ENCODE measurements at places on chromosomes 6 and 20. TPM values are rescaled to one million over a fixed set of nuclear protein-coding genes. Genes with fewer than 3 reads are reported as not detected.

DNA sequence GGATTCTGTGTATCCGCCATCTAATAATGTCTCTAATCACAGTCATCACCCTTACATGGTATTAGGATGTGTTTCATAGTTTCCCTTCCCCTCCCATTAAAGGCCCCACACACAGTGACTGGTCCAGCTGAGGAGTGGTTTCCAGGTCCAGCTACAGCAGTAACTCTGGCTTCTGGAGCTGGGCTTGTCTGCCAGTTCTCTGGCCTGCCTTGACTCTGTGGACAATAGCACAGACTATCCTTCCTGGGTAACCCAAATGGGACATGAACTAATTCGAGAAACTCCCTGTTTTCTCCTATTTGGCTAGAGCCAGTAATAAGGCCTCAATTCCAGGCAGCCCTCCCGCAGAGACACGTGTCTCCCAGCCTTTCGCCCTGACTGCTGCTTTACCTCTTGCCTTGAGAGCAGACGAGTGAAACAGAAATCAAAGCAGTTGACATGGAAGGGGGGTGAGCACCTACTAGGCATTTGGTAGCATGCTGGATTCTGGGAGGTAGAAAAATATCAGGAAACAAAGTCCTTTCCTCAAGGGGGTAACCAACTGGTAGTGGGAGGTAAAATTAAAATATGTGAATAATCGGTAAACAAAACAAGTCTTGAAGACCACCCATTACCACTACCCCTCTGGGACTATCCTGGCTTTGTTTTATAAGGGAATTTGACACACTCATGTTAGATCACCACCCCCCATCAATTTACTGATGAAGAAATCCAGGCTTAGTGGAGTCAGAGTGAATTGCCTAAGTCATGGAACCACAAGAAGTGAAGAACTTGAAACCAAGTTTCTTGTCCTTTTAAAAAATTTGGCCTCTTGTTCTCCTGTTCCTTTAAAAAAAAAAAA is 1.2 kb downstream of the TRAF3IP2 start:
- peak; percentile 73 for DNase-seq

DNA sequence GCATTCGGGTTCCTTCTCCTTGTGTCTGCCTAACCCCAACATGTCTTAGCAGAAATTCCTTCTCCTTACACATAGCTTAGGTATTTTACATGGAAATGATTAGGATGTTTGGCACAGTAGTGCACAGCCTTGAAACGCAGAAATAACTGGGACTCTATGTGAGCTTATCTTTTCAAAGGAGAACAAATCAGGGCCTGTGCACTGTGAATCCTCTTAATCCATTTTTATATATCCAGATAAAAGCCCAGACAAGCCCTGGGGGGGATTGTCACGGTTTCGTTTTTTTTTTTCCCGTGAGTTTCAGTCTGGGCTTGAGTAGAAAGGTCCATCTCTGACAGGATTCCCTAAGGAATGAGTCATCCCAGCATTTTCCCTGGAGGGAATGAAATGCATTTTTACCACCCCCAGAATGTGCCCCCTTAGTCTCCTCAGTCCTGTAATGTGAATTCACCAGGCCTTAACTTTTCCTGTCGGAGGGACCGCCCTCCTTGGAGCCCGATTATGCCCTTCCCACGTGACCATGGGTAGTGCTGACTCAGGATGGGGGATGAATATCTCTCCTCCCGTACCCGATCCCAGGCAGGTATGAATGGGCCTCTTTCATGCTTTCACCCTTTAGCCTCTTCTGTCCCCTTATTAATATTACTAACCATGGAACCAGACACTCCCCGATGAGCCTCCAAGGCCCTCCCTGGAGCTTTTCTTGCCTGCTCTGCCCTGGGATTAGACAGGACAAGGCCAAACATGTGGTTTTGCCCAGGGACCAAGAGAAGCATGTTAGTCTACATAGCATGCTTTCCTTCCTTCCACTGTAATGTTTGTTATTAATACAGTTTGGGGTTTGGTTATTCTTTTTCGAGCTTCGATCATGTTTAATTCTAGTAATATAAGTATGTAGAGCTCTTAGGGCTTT is 23.9 kb upstream of the NAA20 start:
- peak; percentile 96 for DNase-seq

DNA sequence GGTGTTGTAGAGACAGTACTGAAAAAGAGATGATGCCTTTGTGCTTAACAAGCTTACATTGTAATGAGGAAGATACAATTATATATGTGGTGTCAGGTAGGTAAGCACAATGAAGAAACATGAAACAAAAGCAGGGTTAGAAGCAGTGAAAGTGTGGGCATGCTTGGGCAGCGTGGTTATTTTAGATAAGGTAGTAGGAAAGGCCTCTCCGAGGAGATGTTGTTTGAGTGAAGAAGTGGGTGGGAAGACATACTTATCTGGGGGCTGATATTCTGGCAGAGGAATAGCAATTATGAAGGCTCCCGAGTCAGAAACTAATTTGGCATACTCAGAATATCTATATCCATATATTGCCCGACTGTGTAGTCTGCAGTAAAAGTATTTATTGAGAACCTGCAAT is 4.7 kb downstream of the CDKAL1 start:
- no peak for DNase-seq

- no peak for DNase-seq
Observed at GRCh38 chr6:14731611-14732010, 514.3 kb upstream of the JARID2 start.

DNA sequence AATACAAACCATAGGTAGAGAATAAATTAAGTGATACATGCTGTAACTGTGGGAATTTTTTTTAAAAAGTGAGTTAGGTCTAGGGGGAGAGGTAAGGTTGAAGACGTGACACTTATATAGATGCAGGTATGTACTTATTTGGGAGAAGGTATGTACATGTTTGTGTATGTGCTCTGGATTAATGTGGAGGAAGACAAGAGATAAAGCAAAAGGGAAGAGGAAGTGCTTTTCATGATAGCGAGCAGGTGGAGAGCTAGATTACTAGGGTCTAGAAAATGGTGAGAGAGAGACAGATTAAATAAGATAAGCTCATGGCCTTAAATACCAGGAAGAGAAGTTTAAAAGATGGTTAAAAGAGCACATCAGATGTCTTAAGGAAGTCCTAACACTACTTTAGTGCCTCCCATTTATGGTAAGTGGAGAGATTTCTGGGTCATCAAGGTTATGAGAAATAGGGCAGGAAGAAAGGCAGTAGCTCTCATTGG is 92.5 kb downstream of the MAN1A1 start:
- DNase-seq = no peak

- peak; percentile 71 for DNase-seq
Observed at GRCh38 chr20:33992145-33992922, 1.4 kb upstream of the RALY start.

The SEC63 gene
- 19.7 TPM for total RNA-seq

The SLC52A3 gene
- total RNA-seq = 0.26 TPM

The HDGFL1 gene
- total RNA-seq = not detected
